ENCODE measurements at places on chromosomes 6 and 20.

DNA sequence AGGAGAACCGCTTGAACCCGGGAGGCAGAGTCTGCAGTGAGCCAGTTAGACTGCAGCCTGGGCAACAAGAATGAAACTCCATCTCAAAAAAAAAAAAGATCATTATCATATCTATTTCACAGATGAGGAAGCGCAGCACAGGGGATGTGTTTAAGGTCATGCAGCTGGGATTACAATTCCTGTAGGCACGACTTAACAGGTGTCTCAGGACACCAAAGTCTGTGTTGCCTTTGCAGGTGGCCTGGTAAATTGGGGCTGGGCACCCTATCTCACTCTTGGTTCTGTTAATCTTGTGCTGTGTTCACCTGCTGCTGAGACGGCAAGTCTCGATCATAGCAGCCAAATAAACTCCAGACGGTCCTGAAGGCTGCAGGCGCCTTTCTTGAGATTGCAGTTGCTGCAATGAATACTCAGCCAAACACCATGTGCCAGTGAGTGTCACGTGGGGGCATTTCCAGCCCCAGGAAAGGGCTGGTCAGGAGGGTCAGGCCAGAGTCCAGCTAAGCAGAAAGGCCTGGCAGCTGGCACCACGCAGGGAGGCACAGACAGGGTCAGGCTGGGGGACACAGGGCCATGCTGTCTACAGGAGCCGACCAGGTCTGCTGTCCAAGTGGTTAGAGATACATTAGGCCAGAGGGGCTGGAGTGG is 55.8 kb downstream of the FGD2 start:
- DNase-seq = no peak

GRCh38 chr6:107715550-107716321 is 108.4 kb downstream of the SCML4 start:
- DNase-seq = peak; percentile 63

- no peak for DNase-seq
These were observed 106.8 kb downstream of the PDE10A start for GRCh38 chr6:165556116-165556843.

GRCh38 chr6:34237722-34238584 is 1.3 kb downstream of the HMGA1 start:
- peak; percentile 84 for DNase-seq

DNA sequence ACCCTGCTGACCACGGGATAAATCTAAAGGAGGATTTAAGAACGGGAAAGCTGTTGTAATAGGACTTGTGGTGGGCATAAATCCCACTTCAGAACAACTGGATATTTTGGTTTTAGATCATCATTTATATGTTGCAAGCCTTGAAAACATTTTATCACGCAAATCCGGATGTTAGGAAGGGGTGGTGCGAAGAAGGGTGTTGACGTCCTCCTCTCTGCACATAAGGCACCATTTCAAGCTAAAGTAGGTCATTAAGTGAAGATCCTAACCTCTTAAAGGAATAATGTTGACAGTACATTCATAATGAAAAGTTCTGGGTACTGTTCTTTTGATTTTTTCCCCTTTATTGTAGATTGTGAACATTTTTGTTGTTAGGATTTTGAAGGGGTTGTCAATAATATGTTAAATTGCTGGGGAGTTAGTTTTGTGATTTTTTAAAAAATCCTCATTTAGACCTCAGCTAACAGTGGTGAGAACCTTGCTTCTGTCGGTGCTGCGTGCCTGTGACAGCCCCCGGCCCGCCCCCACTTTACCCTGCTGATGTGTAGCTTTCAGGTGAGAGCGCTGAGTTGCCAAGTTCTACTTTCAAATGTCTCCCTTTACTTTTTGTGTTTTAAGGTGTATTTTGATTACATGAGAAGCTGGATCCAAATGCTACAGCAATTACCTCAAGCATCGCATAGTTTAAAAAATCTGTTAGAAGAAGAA is 88.8 kb downstream of the MAP3K4 start:
- DNase-seq = no peak

- DNase-seq = no peak
These were observed 120.8 kb upstream of the BCLAF1 start for GRCh38 chr6:136410201-136411024.

- DNase-seq = no peak
These were observed 4.8 kb downstream of the MUC21 start for GRCh38 chr6:30988209-30988825.

Measured in activated CD8-positive, alpha-beta T cell treated with anti-CD3 and anti-CD28 coated beads, Interleukin-2, amount 10 ng/mL, durations not matched to agents 7 days and 5 days (primary cell).